ENCODE measurements at places on chromosomes 7 and 10.
A peak's percentile ranks its signal among the peaks of the same experiment; 100 is the strongest.

GRCh38 chr10:63487990-63488389 is 22.2 kb upstream of the JMJD1C start:
- no peak for DNase-seq

DNA sequence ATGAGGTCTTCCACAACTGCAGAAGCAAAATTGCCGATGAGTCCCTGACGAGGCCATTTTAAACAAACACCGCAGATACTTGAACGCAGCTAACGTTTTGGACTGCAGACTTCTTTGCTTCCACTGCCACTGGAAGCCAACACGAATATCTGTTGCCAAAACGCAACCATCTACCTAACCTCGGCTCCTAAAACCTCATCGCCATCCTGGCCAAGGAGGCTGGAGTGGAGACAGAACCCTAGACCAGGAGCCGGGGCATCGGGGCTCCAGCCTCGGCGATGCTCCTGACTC is 493 bp downstream of the WDR91 start:
- no peak for DNase-seq

DNA sequence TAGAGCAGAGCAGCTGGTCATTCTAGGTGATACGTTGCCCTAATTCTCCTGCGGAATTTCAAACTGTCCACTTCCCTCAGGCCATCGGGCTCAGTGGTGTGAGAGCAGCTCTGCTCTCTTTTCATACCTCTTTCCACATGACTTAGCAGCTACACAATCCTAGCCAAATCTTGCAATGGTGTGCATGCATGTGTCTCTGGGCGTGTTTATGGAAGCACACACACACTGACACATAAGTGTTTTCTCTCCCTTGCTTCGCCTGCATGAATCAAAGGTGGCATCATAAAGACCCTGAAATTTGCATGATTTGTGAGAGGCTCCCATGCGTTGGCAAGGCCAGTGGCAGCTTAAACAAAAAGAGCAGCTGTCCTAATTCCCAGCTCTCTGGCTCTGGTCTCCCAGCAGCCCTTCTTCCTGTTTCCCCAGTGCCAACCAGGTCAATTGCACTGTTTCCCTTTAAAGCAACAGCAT is 1189.5 kb downstream of the GATA3 start:
- peak; percentile 28 for DNase-seq

GRCh38 chr10:123865880-123866279 is 25.7 kb downstream of the CPXM2 start:
- no peak for DNase-seq

- no peak for DNase-seq
Observed at GRCh38 chr10:5468262-5469106, 30.9 kb downstream of the CALML5 start.

- DNase-seq: no peak
Observed at GRCh38 chr7:8436965-8437364, 3.6 kb downstream of the NXPH1 start.

GRCh38 chr7:6563936-6564770 is 12.9 kb upstream of the GRID2IP start:
- no peak for DNase-seq

DNA sequence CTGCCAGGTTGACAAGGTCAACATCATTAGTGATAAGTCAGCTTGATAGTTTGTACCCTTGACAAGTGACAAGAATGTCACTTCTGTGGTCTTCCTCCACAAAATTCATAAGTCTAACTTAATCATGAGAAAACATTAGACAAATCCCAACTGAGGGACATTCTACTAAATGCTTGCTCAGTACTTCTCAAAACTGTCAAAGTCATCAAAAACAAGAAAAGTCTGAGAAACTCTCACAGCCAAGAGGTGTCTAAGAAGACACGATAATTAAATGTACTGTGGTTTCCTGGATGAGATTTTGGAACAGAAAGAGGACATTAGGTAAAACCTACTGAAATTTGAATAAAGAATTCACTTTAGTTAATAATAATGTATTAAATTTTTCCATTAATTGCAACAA is 29.8 kb upstream of the SLC16A12 start:
- DNase-seq: no peak

- no peak for DNase-seq
Observed at GRCh38 chr7:964401-965231, 10.1 kb upstream of the ADAP1 start.

GRCh38 chr7:37385787-37386186 is 62.9 kb downstream of the ELMO1 start:
- DNase-seq: no peak

DNA sequence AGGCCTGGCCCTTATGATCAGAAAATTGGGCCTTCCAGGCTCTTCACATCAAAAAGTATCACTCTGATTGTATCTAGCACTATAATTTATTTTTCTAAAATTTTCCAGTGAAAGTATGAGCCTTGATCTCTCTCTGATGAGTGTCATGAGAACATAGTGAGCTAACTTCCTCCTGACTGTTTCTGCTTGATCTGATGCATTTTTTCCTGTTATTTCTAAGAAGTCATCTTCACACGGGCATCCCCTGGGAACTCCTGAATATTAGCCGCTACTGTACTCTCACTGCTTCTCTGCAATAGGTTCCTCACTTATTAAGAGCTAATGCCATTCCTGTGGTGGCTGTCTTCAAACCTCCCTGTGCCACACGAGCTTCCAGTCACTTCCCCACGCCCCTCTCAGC is 63.1 kb upstream of the ZPBP start:
- no peak for DNase-seq

DNA sequence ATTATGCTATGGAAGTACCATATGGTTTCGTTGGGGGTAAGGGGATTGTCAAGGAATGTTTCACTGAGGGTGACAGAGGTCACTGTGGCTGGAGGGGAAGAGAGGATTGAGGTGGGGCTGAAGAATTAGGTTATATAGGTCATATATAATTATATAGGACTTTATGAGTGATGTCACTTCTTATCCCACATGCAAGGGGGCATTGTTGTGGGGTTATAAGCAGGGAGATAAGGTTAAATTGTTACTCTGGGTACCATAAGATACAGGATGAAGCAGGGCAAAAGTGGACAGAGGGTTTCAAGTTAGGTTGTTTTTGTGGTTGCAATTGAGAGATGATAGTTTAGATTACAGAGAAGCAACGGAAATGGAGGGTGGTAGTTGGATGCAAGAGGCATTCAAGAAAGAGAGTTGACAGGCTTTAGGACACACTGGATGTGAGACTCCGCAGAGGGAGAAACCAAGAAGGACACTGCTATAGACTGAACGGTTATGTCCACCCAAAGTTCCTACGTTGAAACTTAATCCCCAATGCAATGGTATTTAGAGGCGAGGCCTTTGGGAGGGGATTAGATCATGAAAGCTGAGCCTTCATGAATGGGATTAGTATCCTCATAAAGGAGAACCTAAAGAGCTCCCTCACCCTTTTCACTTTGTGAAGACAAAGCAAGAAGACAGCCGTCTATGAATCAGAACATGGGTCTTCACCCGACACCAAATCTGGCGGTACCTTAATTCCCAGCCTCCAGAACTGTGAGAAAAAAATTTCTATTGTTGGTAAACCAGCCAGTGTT is 7.0 kb upstream of the PRR15 start:
- DNase-seq: no peak

GRCh38 chr10:93475871-93476270 is 6.3 kb downstream of the MYOF start:
- DNase-seq: no peak

DNA sequence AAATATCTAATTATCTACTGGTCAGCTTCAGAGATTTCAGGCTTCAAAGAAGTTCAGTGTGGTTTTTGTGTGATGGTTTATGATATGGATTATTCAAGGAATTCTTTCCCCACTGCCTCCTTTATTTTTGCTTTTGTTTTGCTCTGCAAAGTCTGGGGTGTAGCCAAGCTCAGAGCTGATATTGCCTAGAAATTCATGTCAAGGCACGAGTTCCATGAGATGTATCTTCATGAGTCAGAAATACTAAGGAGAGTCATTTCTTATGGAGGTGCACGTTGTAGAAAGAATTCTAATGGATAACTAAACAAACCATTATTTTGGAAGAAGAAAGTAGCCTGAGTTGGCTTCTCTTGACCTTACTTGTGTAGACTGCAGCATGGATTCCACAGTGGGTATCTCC is 37.4 kb downstream of the VIM start:
- DNase-seq: no peak

GRCh38 chr10:11178606-11179515 is 161.2 kb downstream of the CELF2 start:
- DNase-seq: no peak

DNA sequence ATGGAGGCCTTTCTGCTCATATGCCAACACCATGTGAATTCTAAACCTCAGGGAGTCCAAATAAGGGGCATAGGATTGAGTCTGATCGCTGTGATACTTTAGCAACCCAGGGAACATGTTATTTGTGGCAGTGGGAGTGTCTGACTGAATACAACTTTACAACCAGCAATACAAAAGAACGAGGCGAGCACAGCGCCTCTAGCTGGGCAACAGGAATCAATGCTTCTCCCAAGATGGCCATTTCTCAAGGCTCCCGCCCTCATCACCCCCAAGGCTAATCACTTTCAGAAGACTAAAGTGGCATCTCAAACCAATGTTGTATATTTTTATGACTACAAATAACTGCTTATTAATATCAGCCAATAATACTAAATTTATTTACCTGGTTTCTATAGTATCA is 28.1 kb downstream of the YWHAG start:
- no peak for DNase-seq

GRCh38 chr7:147878912-147879661 is 711.5 kb upstream of the C7orf33 start:
- DNase-seq: no peak

GRCh38 chr7:116324582-116324981 is 114.2 kb downstream of the TES start:
- no peak for DNase-seq

GRCh38 chr7:141359262-141359661 is 191.9 kb upstream of the AGK start:
- no peak for DNase-seq

DNA sequence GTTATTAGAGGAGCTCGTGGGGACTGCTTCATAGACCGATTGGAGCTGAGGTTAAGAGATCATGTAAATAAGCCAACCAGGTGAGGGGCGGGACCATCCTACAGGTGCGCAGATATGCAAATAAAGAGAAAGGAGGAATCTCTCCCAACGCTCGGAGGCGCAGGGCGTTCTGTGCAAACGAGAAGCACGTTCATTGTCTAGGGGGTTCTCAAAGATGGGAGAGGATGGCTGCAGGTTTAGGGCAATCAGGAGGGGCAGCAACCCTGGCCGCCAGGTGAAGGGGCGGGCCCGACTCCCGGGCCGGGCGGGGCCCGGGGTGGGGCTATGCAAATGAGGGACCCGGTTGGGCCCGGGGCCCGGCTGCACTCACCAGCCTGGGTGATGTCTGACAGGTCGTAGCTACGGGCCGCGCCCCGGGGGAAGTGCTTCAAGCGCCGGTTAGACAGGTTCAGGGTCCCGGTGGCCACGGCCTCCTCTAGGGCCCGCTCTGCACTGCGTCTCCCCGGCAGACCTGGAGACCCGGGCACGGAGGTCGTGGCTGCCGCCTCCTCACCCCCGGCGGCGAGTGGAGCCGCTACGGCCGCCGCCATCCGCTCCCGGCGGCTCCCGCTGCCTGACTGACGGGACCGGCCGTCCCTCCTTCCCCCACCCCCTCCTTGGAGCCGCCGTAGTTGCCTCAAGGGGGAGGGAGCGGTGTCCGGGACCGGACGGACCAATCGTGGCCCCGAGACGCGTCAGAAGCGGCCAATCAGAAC is at the start of gene LRCH4:
TSS of gene LRCH4 (minus strand) at position 619 of the 755 bp plus-strand sequence. CDS start at position 590, 29 bp downstream.
- DNase-seq: no peak

DNA sequence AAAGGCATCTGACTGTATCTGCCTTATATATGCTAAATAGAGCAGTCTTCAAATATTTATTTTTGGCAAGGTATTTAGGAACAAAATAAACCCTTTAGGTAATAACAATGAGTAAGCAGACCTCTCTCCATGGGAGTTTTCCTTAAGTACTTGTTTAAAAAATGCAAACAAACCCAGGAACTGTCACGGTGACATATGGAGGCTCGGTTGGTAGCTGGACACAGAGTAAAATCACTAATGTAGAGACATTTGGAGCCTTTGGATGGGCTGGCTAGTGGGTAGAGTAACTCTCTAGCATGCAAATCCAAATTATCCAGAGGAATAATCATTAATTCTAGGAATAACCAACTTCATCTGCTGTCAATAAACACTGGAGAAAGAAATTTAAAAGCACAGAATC is 71.6 kb upstream of the LAMB4 start:
- no peak for DNase-seq

- DNase-seq: no peak
Observed at GRCh38 chr7:127578711-127579275, 6.6 kb downstream of the GCC1 start.

DNA sequence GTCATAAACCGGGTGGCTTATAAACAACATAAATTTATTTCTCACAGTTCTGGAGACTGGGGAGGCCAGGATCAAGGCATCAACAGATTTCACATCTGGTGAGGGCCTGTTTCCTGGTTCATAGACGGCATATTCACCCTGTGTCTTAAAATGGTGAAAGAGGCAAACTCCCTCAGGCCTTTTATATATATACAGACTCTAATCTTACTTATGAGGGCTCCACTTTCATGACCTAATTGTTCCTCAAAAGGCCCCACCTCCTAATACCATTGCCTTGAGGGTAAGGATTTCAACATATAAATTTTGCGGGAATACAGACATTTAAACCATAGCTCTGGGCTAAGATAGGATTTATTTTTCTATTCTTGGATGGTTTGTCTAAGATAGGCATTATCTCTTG is 187.2 kb downstream of the PPP1R3A start:
- no peak for DNase-seq

GRCh38 chr10:113553149-113553548 is 296 bp downstream of the HABP2 start:
- DNase-seq: no peak

DNA sequence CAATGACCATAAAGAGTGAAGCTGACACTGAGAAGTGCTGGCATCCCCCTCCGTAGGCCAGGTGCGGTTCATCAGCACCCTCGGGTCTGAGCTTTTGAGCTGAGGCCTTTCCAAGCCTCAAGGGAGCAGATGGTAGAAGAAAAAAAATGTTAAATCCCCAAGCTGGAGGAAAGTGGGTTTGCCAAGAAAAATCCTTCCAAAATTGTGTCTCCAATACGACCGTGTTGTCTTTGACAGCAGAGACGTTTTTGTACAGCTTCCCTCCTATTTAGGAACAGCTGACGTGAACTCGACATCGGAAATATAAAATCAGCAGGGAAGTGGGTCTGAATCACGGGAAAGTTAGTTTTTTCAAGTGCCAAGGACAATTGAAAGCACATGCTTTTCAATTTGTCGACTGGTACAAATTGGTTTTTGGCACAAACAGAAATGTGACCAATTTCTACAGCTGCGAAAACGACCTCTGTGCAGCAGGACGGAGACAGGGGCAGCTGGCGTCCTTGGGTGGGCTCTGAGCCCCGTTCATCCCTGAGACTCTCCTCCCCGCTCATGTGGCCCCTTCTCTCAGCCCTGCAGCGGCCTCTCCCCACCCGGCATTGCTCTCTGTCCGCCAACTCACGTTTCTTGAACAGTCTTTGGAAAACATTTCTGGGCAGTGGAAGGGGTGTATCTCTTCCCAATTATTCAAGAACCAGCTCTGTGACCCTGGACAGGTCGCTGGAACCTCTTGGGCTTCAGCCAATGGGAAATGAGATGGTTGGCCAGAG is 89.9 kb downstream of the PAXIP1 start:
- DNase-seq: no peak
